ENCODE measurements at places on chromosomes 1 and 21.

DNA sequence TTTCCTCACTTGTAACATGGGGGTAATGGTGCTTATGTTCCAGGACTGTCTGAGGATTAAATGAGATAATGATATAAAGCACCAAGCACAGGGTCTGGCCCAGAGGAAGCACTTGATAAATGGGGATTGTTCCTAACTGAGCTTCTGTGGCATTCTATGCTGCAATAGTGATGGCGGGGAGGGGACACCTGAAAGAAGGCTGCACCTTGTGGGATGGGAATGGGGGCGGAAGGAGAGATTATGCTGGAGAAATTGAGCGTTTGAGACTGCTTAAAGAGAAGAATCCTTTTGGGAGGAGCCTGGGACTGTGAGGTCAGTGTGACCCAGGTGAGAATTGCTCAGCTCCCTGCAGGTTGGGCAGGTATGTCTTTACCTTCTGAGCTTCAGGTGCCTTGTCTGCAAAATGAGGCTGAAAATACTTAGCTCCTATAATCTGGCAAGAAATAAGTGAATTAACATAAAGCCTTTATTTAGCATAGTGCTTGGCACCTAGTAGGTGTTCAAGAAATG is 55.9 kb upstream of the CTPS1 start:
- no peak for DNase-seq

GRCh38 chr1:47779613-47780012 is 217.6 kb downstream of the TRABD2B start:
- no peak for DNase-seq

DNA sequence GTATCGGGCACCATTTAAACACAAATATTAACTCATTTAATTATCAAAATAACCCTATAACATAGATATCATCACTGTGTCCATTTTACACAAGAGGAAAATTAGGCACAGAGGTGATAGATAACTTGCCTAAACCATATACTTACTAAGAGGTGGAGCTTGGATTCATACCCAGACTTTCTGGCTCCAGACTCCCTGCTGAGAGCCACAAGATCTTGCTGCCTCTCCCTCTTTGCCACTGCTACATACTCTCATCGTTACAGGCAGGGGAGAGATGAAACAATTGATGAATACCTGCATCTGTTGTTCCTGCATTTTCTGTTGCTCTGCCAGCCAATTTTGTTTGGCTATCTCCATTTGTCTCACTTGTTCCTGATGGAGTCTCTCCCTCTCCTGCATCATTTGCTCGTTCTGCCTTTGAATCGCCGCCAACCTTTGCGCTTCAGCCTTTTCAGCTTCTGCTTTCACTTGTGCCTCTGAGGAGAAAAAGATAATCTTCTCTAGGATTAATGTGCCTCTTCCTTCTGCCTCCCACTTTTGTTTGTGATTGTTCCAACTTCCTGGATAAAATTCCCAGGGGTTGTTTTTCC is 10.6 kb downstream of the GBP5 start:
- no peak for DNase-seq

DNA sequence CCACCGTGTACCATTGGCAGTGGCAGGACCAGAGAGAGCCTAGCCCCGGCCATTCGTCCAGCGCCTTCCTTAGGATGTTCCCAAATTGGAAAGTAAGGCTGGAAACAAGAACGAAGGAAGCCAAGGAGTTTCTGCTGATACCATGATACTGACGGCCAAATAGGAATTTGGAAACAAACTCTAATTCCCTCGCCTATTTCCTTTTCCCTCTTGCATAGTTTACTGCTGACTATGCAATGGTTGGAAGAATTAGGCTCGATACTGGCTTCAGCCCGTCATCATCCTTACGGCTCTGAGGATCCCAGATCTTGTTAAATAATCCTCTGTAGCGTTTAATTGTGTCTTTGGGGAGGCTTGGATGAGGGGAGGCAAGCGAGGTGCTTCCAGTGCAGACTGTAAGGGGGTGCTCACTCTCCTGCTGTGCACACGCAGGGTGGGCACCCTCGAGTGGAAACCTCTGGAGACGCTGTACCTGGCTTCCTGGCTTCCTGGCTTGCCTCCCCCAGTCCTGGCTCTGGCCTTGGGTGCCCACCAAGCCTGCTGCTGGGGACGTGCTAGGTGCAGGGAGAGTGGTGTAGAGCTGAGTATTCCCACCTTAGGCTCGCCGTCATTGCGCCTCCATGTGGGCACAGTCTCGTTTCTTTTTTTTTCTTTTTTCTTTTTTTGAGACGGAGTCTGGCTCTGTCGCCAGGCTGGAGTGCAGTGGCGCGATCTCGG is 27.4 kb upstream of the CAMTA1 start:
- DNase-seq: no peak

DNA sequence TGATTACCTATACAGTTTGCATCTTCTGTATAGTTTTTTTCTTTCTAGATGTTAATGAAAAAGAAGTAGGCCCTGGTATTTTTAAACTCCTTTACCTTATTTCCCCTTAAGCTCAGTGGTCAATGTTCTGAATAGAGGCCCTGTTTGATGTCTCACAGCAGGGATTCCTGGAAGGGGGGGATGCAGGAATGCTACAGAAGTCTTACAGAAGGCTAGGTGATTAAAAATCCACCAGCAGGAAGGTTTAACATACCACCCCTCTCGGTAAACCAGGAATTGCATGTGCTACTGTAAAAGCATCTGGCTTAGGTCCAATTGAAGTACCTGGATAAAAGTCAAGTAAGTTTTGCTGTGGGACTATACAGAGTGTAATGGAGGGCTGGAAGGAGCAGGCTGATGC is 78.3 kb downstream of the NOS1AP start:
- no peak for DNase-seq

DNA sequence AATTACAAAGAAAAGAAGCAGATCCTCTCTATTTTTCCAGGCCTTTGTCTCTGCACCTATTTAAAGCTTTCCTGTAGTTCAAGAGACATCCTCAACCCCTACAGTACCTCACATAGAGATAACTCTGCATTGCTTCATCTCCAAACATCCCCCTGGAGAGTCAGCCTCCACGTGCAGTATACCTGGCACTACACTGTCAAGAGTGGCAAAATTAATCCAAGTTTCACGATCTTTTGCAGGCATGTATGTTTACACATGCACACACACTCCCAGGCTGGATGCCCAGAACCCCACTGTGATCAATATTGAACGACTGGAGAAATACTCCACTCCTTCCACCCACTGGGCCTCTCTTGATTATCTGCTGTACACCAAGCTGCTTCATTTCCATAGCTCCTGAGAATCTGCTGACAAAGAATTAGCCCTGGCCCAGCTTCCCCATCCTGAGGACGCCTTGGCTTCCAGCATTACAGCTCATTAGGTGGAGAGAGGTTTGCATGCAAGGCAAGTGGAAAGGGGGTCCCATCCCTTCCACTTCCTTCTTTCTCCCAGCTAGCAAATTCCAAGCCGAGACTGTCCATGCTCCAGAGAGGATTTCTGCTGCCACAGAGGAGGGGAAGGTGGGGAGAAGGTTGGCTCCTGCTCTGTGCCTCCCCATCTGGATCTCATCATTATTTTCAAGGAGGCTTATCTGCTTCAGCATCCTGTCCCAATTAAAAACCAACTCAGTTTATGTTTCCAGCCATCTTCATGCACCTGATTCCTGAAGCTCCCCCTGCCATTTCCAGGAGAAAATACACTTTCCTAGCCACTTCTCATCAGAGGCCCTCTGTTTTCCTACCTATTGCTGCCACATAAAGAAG is 66.5 kb upstream of the GOLT1A start:
- no peak for DNase-seq

- no peak for DNase-seq
These were observed 650.4 kb downstream of the LMO4 start for GRCh38 chr1:87979079-87979478.

DNA sequence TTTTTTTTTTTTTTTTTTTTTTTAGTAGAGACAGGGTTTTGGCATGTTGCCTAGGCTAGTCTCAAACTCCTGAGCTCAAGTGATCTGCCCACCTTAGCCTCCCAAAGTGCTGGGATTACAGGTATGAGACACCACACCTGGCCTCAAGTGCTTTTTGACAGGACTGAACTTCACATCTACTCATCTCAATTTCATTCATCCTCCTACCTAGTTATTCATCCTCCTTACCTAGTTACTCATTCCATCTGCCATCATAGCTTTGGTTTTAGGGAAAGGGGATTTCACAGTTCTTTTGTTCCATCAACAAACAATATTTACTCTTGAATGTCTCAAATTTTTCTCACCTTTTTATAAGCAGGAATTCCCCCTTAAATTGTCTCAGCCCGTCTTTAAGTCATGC is 38.6 kb upstream of the RALGPS2 start:
- no peak for DNase-seq

GRCh38 chr1:47013293-47013692 is 10.2 kb upstream of the CYP4X1 start:
- DNase-seq: no peak

- DNase-seq: peak; percentile 54
These were observed 8.1 kb upstream of the LEFTY1 start for GRCh38 chr1:225896937-225897549.

DNA sequence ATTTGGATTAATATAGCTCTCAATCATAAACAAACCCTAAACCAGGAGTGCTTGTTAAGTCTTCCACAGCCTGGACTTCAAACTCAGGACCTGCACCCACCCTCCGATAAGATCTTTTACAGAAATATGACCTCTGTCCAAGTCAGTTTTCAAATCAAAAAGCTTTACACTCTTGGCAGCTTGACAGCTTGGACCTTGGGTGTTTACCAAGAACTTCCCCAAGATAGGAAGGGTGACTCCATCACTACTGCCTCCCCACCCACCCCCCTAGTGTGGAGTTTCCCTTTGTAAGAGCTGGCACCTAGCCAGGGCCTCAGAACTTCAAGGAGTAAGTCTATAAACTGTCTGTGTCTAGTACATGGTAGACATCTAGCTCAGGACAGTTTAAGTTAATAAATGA is 9.6 kb downstream of the BCAR3 start:
- no peak for DNase-seq

DNA sequence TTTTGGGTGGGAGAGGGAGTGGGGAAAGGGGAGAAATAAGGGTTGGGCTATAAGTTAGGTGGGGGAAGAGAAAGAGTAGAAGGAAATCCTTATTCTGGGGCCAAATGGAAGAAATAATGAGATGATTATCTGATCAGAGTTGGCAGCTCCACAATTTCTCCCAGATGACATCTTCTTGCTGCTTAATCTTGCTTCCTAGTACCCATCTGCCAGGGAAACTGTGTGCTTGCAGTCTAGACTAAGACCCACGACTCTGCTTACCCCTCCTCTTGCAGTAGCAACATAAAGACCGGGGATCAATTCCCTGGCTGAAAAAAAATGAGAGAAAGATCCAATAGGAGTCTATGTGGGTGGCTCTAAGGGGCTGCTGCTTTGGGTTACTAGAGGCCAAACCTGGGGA is 95.6 kb downstream of the PAPPA2 start:
- no peak for DNase-seq

- no peak for DNase-seq
These were observed 85.7 kb downstream of the TGFB2 start for GRCh38 chr1:218430822-218431221.

DNA sequence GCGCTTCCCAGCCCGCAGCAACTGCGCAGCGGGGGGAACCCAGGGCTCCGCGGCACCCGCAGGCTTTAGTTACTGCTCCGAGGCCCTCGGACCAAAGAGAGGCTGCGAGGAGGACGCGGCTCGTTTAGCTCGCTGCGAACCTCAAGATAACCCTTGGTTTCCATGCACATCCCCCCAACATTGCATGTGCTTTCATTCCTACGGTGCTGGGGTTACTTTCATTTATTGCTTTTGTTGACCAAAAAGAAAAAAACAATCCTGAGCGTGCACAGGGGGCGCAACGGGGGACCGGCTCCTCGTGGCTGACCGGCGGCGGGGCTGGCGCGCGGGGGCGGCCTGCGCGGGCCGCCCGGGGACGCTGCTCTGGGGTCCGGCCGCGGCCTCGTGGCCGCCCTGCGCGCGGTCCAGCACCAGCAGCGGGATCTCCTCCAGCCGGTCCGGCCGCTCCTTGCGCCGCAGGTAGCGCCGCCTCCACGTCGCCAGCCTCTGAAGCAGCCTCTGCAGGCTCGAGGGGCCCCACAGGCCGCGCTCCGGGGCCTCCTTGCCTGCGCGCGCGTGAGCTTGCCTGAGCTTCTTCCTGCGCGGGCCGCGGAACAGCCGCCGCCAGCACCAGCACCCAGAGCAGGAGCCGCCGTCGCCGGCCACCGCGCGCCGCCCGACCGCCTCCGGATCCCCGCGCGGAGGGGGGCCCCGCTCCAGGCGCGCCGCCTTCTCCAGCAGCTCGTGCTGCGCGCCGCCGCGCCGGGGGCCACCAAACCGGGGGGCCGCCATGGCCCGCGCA is 77.4 kb downstream of the DESI2 start:
- DNase-seq: peak; percentile 3

- no peak for DNase-seq
These were observed 578.6 kb upstream of the PBX1 start for GRCh38 chr1:163980394-163980793.

- DNase-seq: no peak
These were observed 5.5 kb downstream of the CAPN2 start for GRCh38 chr1:223717695-223718363.

DNA sequence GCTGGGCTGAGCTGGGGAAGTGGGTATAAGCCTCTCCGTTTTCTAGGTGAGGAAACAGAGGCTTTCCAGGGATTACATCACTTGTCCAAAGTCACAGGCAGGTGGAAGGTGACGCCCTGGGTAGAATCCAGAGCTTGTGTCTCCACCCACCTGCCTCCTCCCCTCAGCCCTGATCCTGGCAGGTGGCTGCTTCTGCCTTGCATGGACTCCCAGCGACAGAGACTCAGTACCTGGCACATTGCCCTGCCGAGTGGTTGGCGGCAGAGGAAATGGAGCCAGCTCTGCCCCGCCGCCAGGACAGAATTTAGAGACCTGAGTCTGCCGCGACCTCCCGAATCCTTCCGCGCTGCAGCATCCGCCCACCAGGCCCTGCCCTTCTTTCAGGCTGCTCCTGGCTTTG is 2.1 kb downstream of the PLA2G2E start:
- DNase-seq: no peak

Measured in stimulated activated effector memory CD8-positive, alpha-beta T cell treated with anti-CD3 and anti-CD28 coated beads, Interleukin-12 subunit alpha, Interleukin-12 subunit beta, amount 100 ng/mL, for 72 hours (primary cell).